Glomerular endothelial cell (primary cell): ENCODE measurements at places on chromosomes 6 and 20.

GRCh38 chr20:12947691-12948090 lies 61.1 kb upstream of the SPTLC3 start:
- no peak for DNase-seq

- no peak for DNase-seq
These were observed 76.2 kb upstream of the IPCEF1 start for GRCh38 chr6:154432533-154433476.

- DNase-seq, result no peak
These were observed 682.8 kb downstream of the TFAP2A start for GRCh38 chr6:9732056-9732455.

DNA sequence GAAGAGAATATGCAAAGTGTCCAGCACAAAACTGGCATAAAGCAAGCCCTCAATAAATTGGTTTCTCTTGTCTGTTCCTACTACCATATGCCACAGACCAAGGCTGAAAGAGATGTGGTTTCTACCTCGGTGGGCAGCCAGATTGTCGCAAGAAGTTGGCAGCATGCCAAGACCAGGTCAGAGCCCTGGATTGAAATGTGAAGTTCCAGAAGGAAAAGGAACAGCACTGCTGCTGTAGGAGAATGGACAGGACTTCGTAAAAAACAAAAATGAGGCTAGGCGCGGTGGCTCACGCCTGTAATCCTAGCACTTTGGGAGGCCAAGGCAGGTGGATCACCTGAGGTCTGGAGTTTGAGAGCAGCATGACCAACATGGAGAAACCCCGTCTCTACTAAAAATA lies 22.1 kb downstream of the MRPL14 start:
- no peak for DNase-seq

DNA sequence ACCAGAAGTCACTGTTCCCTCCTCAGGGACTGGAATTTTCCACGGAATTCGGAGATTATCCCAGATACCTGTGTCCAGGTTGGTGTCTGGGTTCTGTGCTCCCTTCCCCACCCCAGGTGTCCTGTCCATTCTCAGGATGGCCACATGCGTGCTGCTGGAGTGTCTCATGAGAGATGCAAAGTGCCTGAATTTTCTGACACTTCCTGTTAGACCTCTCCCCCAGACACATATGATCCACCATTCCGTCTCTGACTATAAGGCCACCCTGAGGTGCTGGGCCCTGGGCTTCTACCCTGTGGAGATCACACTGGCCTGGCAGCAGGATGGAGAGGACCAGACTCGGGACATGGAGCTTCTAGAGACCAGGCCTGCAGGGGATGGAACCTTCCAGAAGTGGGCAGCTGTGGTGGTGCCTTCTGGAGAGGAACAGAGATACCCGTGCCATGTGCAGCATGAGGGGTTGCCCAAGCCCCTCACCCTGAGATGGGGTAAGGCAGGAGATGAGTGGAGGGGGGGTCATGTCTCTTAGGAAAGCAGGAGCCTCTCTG lies 14.4 kb upstream of the HLA-A start:
- DNase-seq, result no peak

DNA sequence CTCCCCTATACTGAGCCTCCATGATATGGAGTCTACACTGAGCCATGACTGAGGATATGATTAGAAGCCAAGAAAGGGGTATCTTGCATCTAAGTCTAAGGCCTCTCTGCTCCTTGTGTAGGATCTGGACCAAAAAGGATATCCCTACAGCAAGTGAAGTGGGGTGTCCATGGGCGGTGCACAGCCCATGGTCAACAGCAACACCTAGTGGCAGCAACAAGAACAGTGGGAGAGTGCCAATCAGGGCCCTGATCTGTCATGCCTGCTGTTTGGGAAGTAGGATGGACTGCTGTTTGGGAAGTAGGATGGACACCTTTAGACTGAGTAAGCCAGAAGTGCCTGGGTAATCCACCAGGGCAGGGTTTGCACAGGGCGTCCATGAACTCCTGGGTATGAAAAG lies 22.4 kb downstream of the PTGIS start:
- no peak for DNase-seq

DNA sequence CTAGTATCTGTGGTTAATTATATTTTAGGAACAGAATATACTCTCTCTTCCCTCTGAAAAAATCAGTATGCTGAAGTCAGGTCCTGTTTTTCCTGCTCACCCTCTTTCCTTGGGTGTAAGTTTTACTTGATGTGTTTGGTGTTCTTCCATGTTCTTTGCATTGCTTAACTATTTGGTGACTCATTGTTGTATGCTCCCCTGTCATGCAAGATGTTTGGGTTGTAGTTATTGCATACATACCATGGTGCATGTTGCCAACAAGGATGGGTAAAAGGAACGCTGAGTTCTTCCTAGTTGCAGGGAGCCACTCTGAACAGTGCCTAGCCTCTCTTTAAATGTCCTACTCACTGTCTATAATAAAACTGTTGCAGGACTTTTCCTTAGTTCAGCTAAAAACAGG lies 207.9 kb upstream of the LAMP5 start:
- DNase-seq, result no peak

DNA sequence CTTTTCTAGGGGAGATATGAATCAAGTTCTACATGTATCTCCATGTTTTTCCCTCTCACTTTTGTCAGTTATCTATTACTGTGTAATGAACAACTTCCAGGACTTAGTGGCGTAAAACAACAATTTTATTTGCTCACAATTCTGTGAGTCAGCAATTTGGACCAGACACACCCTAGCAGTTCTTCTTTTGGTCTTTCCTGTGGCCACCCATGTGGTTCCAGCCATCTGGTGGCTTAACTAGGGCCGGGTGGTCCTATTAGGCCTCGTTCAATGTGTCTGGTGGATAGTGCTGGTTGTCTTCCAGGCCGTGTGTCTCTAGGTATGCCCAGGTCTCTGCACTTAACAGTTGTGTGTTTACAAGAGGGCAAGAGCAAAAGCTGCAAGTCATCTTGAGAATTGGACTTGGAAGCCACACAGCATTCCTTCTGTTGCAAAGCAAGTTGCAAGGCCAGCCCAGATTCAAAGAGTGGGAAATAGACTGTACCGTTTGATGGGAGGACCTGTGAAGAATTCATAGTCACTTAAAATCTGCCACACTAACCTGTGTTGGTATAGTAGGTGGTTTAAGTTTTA lies 20.8 kb upstream of the SLC35D3 start:
- no peak for DNase-seq

DNA sequence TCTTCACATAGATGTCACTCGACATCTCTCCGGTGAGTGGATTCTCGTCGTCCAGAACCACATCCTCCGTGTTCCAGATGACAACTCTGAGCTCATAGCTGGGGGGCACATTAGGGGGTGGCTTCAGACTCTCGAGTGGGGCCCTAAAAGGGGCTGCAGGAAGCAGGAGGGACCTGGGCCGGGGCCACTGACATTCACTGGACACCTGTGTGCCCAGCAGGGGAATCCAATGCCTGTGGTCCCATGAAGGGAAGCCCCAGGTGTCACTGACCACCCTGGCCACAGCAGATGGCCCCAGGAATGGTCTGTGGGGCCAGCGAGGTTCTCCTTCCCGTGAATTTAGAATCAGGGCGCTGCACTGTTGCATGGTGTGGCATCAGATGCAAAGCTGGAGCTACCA lies 18.7 kb downstream of the ERGIC3 start:
- DNase-seq, result no peak

DNA sequence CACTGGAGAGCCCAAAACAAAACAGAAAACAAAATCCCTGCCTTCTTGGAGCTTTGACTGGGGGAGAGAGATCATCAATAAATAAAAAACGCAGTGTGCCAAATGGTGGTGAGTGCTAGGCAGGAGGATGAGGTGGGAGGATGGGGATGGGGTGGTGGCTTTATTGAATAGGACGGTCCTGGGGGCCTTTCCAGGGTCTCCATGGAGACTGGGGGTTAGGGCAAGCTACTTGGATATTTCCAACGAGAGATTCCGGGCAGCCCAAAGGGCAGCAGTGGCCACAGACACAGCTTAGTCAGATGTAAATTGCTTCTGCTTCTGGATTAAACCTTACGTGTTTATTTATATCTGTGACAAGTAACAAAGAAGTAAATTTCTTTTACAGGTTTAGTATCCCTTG lies 700.1 kb downstream of the QKI start:
- no peak for DNase-seq

GRCh38 chr6:148689168-148689567 lies 57.7 kb upstream of the UST start:
- DNase-seq, result no peak

DNA sequence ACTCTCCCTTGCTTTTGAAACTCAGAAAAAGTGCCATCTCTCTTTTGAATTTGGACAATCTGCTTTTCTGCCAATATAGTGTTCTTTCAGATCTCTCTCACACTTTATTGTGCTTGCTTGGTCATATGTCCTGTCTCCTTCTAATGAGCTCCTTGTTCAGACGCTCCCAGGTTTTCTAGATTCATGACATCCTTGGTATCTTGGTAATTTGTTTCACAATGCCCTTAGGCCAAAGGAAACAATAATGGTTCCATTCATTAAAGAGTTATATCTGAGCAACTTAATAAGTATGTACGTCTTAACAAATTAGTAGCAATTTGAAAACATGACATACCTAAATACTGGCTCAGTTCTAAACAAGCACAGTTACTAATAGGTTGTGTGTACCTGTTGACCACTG lies 293.4 kb upstream of the SPTLC3 start:
- no peak for DNase-seq

DNA sequence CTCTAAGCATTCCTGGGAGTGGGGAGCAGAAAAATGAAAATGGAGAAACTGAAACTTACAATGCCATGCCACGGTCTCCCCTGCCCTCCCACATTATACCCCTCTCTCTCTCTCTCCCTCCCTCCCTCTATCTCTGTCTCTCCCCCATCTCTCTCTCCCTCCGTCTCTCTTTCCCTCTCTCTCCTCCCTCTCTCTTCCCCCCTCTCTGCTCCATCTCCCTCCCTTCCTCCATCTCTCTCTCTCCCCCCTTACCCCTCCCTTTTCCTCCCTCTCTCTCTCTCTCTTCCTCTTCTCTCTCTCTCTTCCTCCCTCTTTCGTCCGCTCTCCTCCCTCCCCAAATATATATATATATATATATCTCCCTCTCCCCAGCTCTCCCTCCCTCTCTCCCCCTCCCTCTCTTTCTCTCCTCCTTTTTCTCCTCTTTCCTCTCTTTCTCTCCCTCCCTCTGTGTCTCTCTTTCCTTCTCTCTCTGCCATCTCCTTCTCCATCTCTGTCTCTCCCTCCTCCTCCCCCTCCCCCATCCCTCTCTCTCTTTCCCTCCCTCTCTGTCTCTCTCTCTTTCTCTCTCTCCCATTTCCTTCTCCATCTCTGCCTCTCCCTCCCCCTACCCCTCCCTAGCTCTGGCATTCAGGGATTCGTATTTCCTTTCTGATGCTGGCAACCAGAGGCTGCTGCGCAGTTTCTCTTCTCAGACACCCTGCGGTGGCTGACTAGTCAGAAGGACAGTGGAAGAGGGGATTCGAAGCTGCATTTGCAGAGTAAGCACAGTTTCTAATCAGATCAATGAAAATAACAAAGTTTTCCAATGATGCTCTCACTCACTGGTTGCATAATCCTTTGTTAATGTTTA lies 13.9 kb upstream of the VAPB start:
- DNase-seq, result no peak

DNA sequence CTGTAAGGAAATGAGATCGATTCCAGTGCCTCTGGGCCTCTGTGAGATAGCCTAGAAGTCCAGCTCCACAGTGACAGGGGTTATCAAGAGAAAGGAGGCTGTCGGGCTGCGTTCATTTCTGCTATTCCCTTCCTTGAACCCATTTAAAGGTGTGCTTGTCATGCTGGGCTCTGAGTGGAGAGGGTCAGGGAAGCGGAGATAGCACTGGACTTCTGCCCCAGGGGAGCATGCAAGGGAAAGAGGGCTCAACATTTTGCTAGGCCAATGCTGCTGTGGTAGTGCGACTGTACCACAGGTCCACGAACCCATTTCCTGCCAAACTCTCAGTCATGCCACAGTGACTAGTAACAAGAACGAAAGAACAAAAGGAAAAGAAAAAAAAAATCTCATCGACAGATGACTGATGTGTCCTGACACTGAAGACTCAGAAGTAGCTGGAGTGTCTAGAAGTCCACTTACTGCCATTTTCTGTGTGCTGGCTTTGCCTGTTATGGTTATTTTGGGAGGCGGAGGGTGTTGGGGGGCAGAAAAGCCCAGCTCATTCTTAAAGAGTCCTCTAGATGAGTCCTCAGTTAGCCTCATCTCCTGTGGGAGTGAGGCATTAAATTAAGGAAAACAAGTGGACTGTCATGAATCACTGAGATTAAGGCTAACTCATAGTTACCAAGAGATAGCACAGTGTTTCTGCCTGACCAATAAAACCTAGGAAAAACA lies 8.1 kb downstream of the NEDD9 start:
- no peak for DNase-seq

- DNase-seq, result no peak
These were observed 4.9 kb upstream of the CDH22 start for GRCh38 chr20:46312945-46313861.

GRCh38 chr6:5506597-5506996 lies 245.3 kb downstream of the FARS2 start:
- no peak for DNase-seq

DNA sequence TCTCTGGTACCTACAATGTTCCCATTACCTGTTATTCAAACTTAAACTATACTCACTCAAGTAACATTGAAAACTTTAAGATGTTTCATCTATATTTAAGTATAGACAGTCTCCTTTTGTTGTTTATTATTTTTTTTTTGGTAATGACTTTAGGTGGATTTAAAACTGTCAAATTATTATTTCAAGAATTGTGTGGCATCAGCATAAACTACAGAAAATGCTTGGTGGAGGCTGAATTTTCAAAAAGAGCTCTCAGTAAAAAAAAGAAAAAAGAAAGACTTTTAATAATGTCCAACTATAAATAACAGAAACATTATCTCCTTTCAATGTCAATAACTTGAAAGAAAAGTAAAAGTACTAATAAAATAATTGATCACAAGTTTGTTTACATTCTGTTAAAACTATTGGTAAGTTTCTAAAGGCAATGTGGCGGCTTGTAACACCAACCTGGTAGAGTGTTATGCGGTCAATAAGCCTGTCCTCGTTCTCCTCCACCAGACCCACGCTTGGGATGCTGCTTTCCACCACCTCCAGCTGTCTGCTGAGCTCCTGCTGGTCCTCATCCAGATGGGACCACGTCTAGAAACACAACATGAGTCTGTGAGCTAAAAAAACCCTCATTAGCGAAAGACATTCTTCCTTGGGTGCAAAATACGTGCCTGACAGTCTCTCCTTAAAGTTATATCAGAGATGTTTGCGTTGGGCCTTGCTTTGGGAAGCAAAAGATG lies 400.6 kb downstream of the SYNE1 start:
- no peak for DNase-seq

GRCh38 chr6:33320315-33321181 lies 3.0 kb upstream of the ZBTB22 start:
- DNase-seq, result no peak
